ENCODE measurements at places on chromosomes 16 and 17. TPM values are rescaled to one million over a fixed set of nuclear protein-coding genes. Genes with fewer than 3 reads are reported as not detected.

GRCh38 chr16:69171325-69172084 lies 15.5 kb upstream of the SNTB2 start:
- H3K27me3 ChIP-seq = no peaks in the 10 kb centered on the region
- H3K36me3 ChIP-seq = no peaks in the 10 kb centered on the region
- H3K4me1 ChIP-seq = peaks cover 36% of the 10 kb centered on the region
- H3K4me3 ChIP-seq = no peak overlapping the region
- DNase-seq = no peak
- peak overlapping the region; percentile 93 for H3K27ac ChIP-seq

GRCh38 chr16:1066584-1067172 lies 5.9 kb upstream of the SSTR5 start:
- no peak for DNase-seq
- no peak overlapping the region for H3K27ac ChIP-seq
- no peaks in the 10 kb centered on the region for H3K36me3 ChIP-seq
- H3K27me3 ChIP-seq = peaks cover 93% of the 10 kb centered on the region
- H3K4me3 ChIP-seq = no peak overlapping the region
- no peaks in the 10 kb centered on the region for H3K4me1 ChIP-seq

DNA sequence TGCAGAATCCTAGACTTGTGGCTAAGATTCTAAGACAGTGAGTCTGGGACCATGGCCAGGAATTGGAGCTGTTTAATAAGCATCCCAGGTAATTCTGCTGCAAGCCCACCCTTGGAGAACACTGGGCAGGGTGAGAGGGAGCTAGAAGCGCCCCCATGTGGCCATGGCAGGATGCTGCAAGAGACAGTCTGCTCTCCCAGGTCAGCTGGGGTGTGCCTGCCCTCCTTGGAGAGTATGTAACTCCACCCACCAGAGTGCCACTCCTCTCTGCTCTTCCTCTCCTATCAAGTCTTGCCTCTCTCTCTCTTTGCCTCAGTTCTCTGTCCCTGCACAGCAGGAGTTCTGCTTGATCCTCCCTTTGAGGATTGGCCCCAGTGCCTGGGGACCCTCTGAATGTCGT lies 14.9 kb downstream of the RCVRN start:
- H3K4me1 ChIP-seq = no peaks in the 10 kb centered on the region
- no peak overlapping the region for H3K4me3 ChIP-seq
- DNase-seq = no peak
- no peaks in the 10 kb centered on the region for H3K27me3 ChIP-seq

- H3K27me3 ChIP-seq = no peaks in the 10 kb centered on the region
- DNase-seq = no peak
- H3K4me1 ChIP-seq = no peaks in the 10 kb centered on the region
- H3K4me3 ChIP-seq = no peak overlapping the region
Observed at GRCh38 chr16:79535130-79535529, 65.4 kb downstream of the MAF start.

DNA sequence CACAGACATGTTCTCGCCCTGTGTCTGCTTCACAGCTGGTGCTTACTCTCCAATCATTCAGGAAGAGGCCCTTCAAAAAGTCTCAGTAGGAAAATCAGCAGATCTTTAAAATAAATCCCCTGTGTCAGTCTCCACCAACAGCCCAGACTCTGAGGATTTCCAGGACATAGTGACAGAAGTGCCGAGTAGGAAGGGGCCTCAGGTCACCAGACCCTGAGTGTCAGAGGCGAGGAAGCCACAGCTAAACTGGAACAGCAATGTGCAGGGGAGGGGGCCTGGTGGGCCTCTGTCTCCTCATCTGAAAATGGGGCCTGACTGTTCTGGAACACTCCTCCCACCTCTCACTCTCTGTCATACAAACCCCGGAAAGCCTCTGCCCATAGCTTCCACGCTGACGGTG lies 6.3 kb downstream of the CACNG4 start:
- H3K36me3 ChIP-seq = no peaks in the 10 kb centered on the region
- H3K27me3 ChIP-seq = no peaks in the 10 kb centered on the region
- no peak for DNase-seq
- H3K4me1 ChIP-seq = no peaks in the 10 kb centered on the region
- H3K27ac ChIP-seq = no peak overlapping the region
- no peak overlapping the region for H3K4me3 ChIP-seq

GRCh38 chr16:50303605-50304466 lies 37.5 kb downstream of the ADCY7 start:
- no peaks in the 10 kb centered on the region for H3K4me1 ChIP-seq
- no peak overlapping the region for H3K4me3 ChIP-seq
- H3K27me3 ChIP-seq = no peaks in the 10 kb centered on the region
- DNase-seq = no peak

DNA sequence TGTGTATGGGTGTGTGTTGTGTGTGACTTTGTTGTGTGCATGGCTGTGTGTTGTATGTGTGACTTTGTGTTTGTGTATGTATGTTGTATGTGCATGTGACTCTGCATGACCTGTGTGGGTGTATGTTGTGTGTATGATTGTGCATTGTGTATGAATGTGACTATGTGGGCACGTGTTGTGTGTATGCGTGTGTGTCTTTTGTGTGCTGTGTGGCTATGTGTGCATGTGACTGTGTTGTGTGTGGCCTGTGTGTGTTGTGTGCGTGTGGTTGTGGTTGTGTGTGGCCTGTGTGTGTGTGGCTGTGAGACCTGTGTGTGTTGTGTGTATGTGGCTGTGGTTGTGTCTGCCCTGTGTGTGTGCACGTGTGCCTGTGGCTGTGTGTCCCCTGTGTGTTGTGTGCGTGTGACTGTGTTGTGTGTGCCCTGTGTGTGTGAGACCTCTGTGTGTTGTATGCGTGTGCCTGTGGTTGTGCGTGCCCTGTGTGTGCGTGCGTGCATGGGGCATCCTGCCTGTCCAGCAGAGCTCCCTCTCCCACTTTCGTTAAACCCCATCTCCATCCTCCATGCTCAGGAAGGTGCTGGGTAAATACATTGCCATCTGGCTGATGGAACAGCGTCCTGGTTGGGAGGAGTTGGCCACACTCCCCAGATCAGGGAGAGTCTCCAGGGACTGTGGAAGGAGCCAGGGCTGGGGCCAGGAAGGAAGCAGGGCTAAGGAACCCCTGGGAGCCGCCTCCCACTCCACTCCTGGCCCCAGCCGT lies 90.1 kb upstream of the GSE1 start:
- H3K27me3 ChIP-seq = no peaks in the 10 kb centered on the region
- H3K27ac ChIP-seq = no peak overlapping the region
- DNase-seq = no peak

- no peak overlapping the region for H3K27ac ChIP-seq
- peaks cover 5% of the 10 kb centered on the region for H3K4me1 ChIP-seq
- no peak for DNase-seq
- no peaks in the 10 kb centered on the region for H3K36me3 ChIP-seq
Observed at GRCh38 chr17:72150632-72151460, 30.0 kb downstream of the SOX9 start.

DNA sequence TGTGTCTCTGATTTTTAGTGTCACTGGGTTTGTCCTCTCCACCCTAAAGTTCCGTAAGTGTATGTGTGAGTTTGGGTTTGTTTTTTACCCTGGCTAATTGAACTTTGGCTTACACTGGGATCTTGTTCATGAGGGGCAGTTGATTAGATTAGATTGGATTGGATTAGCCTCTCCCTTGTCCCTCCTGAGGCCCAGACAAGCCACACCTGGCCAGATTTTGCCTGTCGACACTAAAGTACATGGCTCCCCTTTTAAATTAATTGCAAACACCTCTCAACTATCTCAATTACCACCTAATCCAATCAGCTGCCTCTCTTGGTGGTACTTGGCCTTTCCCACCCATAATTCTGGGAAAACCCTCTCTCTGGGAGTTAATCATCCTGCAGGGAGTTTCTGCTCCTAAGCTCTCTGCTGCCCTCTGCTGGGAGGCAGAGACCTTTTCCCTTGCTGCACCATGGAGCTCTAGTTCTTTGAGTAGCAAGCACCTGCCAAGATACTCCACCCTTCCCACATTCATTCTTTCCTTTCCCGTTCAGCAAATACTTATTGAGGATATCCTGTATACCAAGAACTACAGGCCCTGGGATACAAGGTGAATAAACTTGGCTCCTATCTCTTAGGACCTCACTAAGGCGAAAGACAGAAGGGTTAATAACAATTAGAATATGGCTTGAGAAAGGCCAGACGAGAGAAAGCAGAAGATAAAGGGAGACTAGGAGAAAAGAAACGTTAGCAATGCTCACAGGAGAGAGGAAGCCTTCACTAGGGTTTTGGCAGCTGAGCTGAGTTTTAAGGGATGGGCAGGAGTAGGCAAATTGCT lies 60.0 kb upstream of the MPHOSPH6 start:
- H3K27me3 ChIP-seq = no peaks in the 10 kb centered on the region
- no peaks in the 10 kb centered on the region for H3K4me1 ChIP-seq
- H3K27ac ChIP-seq = no peak overlapping the region
- peak; percentile 27 for DNase-seq
- H3K36me3 ChIP-seq = no peaks in the 10 kb centered on the region
- H3K4me3 ChIP-seq = no peak overlapping the region

DNA sequence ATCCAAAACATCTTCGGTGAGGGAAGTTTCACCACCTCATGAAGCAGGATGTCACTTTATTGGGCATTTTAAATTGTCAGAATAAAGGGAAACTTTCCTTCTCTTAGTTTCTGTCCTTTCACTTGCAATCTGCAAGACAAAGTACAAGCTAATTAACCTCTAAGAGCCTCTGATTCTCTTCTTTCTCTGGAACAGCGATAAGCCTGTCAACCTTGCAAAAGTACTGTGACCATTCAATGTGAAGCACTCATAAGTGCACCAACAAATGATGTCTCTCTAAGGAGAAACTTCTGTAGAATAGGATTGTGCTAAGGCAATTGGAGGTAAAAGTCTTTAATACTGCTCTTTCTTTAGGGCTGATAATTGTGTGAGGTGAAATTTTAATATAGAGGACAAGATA lies 1622.3 kb downstream of the CDH8 start:
- no peaks in the 10 kb centered on the region for H3K36me3 ChIP-seq
- no peak overlapping the region for H3K27ac ChIP-seq
- H3K4me1 ChIP-seq = no peaks in the 10 kb centered on the region

GRCh38 chr17:47789611-47790561 lies 31.7 kb downstream of the OSBPL7 start:
- peaks cover 61% of the 10 kb centered on the region for H3K27me3 ChIP-seq
- no peaks in the 10 kb centered on the region for H3K4me1 ChIP-seq
- no peak for DNase-seq
- no peaks in the 10 kb centered on the region for H3K36me3 ChIP-seq
- H3K4me3 ChIP-seq = peak overlapping the region; percentile 35
- peak overlapping the region; percentile 63 for H3K27ac ChIP-seq

DNA sequence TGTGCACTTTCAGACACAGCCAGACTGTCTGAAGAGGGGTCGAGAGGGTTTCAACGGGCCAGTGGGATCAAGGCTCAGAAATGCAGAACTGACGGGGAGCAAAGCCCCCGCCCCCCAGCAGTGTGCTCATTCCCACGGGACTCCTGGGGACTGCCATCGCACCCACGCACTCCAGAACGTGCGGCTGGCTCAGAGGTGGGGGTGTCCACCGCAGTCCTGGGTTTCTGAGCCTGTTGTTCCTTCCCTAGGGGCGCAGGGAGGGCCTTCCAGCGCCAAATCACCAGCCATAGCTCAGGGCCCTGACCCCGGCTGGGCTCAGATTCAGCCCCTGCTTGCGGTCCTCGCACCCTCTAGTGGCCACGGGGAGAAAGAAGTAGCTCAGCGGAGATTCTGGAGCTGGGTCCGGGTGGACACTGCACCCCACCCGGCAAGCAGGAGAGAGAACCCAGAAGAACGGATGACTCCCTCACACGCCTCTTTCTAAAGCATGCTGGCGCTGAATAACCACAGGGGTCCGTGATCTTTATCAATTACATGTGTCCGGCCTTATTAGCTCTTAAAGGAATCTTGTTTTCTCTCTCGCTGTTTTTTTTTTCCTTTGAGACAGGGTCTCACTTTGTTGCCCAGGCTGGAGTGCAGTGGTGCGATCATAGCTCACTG lies 45.0 kb upstream of the USP7 start:
- H3K4me3 ChIP-seq = no peak overlapping the region
- peaks cover 14% of the 10 kb centered on the region for H3K4me1 ChIP-seq
- H3K27ac ChIP-seq = no peak overlapping the region

- H3K4me3 ChIP-seq = no peak overlapping the region
- no peak overlapping the region for H3K27ac ChIP-seq
- DNase-seq = no peak
- H3K4me1 ChIP-seq = no peaks in the 10 kb centered on the region
- no peaks in the 10 kb centered on the region for H3K27me3 ChIP-seq
Observed at GRCh38 chr16:35748621-35749252, 2289.3 kb downstream of the TP53TG3F start.

GRCh38 chr16:55892821-55893220 lies 17.6 kb upstream of the CES5A start:
- H3K4me1 ChIP-seq = no peaks in the 10 kb centered on the region
- DNase-seq = no peak
- H3K36me3 ChIP-seq = no peaks in the 10 kb centered on the region
- H3K27ac ChIP-seq = no peak overlapping the region

DNA sequence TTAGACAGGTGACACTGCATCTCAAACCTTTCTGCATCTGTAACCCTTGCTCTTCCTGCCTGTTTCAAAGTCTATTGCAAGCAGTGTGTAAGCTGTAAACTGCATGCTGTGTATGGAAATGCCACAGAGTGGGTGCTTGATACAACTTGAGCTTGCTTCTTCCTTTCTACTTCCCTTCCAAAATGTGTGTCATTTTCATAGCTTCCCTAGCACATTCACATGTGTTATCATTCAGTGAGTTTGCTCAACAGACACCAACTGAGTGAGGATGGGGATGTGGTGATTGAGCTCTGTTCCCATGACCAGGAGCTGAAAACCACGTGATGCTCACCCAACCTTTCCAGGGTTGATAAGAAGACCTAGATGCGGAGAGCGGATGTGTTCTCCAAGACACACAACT lies 111.1 kb downstream of the VAT1L start:
- peaks cover 19% of the 10 kb centered on the region for H3K4me1 ChIP-seq
- no peaks in the 10 kb centered on the region for H3K36me3 ChIP-seq

DNA sequence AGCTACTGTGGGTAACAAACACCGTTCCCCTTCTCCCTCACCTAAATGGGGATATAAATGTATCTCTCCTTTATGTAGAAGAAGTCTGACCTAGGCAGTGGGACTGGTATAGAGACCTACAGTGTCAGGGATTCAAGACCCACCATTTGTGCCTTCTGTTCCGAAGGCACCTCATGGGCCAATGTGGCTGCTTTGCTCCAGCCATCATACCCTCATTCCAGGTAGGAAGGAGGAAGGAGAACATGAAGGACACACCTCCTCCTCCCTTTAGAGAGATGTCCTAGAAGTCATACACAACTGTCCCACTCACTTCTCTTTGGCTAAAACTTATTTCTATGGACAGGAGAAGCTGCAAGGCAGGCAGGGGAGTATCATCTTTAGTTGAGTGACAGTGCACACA lies 8.3 kb upstream of the CRISPLD2 start:
- no peak for DNase-seq
- no peak overlapping the region for H3K4me3 ChIP-seq
- H3K27me3 ChIP-seq = no peaks in the 10 kb centered on the region
- no peaks in the 10 kb centered on the region for H3K4me1 ChIP-seq
- no peaks in the 10 kb centered on the region for H3K36me3 ChIP-seq

The CSF3 gene
- not detected for total RNA-seq

The HOXB2 gene
- total RNA-seq = 29.3 TPM

The MMP28 gene
- total RNA-seq = 127 TPM

Measured in tibial nerve (tissue), 4 donors.